Right renal cortex interstitium (tissue), 3 donors: ENCODE measurements at places on chromosomes 6 and 20. TPM values are rescaled to one million over a fixed set of nuclear protein-coding genes. Genes with fewer than 3 reads are reported as not detected.

Gene NKX2-4
- polyA plus RNA-seq, result not detected

Gene GCNT2
- 17.0 TPM for polyA plus RNA-seq

Gene ARMH2
- polyA plus RNA-seq, result not detected

Gene THBD
- 5.3 TPM for polyA plus RNA-seq

Gene TRIM15
- polyA plus RNA-seq, result 0.28 TPM

Gene DACT2
- 17.5 TPM for polyA plus RNA-seq

GRCh38 chr20:227439-228105 is 514 bp downstream of the DEFB129 start:
- no peak for DNase-seq

DNA sequence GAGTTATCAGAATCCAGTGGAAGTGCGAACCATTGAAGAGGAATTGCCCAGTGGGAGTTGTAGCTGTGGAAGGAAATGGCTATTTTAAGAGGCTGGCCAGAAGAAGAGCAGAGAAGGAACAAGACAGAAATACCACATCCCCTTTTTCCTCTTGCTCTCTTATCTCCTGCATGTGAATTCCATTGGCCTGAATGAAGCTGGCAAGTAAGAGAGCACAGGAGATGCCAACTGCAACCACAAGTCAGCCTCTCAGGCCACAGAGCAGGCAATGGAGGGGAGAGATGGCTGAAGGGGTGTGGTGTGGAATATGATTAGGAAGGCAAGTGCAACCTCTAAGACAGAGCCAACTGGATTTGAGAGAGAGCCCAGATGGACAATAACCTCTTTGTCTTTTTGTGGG is 362.7 kb upstream of the IMPG1 start:
- DNase-seq, result no peak

- DNase-seq, result no peak
These were observed 125.0 kb downstream of the ZMYND8 start for GRCh38 chr20:47231382-47232039.

DNA sequence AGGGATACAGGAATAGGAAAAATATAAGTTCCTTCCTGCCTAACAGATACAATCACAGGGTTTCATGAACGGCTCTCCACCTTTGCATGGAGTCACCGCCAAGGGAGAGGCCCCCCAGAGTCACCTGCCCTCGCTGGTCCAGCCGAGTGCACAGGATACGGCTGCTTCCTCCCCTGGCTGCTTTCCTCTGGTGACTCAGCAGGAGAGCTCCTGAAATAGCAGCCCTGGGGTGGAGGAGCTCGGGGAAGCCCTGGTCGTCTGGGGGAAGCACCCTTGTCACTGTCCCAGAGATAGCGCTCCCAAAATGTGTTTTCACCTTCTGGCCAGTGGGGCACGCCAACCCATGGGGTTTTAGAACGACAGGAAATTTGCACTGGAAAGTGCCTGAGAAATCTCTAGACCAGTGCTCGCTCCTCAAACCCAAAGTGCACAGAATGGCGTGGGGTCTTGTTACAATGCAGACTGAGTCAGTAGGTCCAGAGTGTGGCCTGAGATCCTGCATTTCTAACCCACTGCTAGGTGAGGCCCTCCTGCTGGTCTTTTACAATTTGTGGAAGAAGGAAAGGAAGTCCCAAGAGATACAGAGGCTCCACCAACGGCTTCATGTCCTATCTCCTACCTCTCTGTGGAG is 35.9 kb upstream of the FAM50B start:
- DNase-seq, result no peak

GRCh38 chr6:117495869-117496268 is 13.4 kb downstream of the DCBLD1 start:
- DNase-seq, result no peak

DNA sequence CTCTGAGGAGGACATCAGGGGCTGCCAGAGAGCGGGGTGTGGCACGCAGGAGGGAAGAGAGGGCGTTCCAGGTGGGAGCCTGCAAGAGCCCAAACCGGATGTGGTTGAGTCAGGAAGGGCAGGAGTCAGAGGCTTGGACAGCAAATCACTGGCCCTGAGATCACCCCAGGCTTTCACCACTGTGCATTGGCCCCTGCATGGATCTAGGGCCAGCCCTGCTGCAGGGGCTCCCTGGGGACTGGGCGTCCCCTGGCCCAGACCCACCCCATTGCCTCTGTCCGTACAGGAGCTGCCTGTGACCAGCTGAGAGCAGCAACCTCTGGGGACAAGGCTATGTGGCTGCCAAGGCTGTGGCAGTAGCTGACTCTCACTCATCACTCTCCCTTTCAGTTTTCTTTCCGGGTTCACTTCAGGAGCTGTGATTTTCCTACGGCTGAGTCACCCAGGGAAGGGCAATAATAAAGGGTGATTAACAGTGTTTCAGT is 33.9 kb downstream of the KCNK17 start:
- no peak for DNase-seq

DNA sequence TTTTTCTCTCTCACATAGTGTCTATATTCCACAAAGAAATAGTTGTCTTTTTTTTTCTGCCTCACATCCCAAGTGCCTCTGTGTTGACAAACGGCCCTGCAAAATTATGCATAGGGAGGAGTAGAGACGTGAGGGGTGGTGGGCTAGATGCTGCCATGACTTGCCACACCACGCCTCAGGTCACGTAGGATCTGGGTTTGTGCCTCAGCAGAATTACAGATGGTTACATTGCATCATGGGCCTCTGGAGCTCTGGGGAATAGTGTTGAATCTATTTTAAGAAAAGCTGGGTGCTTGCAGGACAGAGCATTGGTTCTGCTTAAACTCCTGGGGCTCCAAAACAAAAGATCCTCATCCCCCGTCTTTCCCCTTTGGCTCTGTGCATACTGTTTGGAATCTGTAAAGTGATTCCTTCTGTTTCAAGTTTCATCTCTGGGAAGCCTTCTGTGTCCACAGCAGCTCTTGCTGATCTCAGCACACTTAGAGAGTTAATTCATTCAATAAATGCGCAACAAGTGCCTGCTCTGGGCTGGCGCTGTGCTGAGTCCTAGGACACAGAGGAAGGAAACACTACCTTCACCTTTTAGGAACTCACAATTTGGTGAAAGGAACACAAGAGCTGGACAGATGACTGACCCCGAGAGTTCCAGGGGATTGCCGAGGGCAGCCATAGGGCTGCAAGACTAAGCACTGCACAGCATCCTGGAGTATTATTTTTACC is 2.4 kb downstream of the FANCE start:
- no peak for DNase-seq

DNA sequence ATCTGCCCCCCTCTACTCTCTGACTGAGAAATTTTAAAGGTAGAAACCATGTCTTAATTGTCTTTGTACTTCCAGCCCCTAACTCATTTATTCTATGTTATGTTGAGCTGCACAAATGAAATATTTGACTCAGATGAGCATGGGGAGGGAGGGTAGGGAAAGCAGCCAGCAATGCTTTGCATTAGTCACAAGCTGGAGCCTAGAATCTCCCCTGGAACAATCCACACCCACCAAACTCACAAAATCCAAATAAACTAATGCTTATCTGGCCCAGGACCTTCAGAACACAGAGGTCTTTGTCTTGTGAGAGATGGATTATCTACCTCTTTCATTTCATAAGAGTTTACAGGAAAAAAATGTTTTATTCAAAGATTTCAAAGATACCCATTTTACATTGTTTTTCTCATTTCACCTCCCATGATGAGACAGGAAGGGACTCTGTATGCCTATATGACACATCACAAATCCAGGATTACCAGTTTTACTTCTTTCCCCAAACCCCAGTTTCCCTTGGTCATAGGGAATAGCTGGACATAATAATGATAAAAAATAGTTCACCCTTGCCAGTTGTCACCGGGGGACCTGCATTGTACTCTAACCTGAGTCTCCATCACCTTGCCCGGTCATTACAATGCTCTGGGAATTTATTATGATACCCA is 466.9 kb downstream of the KIF16B start:
- no peak for DNase-seq

- no peak for DNase-seq
These were observed 15.1 kb downstream of the RMND1 start for GRCh38 chr6:151436802-151437201.

DNA sequence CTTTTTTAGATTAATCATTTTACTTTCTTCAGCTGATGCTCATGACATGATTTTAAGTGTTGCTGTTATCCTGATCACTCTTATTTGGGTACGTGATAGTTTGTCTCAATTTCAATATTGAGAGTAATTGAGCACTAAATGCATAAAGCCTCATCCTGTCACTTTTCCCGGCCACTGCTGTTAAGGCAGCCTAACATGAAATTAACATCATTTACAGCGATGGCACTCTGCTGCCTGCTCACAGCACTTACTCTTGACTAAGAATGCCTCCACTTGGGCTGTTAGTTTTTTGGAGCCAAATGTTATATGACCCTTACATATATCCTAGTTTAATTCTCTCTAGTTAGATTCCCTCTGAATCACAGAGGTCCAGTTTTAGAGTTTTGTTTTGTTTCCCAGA is 107.3 kb downstream of the SLX4IP start:
- no peak for DNase-seq

DNA sequence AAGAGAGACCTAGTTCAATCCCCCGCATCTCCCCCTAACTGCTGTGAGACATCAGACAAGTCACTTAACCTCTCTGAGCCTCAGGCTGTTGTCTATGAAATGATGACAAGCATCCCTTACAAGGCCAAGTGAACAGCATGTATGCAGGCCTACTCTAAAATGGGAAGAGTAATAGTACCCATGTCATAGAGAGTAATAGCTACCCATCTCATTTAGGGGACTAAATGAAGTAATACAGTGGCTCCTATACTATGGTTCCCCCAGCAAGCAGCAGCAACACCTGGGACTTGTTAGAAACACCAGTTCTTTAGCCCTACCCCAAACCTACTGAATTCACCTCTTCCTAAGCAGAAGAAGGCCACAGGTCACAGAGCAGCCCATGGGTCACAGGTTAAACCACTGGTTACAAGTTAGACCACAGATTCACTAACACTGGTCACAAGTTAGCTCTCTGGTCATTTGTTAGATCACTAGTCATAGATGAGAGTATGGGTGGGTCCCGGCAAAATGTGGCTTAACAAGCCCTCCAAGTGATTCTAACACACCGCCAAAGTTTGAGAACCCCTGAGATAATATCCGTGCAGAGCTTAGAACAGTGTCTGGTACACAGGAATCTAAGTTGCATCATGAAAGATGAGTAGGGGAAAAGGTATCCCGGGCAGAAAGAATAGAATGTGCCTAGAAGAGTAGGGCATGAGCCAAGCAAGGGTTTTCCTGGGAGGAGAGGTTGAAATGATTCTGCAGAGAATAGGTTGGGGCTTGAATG is 1.4 kb downstream of the DEFB124 start:
- no peak for DNase-seq

DNA sequence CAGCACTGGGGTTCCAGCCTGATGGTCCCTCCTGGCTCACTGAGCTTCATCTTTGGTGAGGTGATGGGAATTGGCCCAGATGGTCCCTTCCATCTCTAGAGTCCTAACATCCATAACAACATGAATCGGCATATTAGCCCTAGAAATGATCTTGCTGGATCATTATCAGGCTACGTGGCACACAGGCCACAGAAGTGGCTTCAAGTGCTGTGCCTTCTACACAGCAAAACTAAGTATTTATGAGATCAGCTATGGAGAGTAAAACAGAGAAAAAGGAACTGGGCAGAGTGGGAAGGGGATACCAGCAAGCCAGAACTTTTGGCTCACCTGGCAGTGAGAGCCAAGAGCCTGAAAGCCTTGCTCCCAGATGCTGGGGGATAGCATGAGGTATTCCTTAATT is 116.9 kb downstream of the TRERF1 start:
- no peak for DNase-seq

DNA sequence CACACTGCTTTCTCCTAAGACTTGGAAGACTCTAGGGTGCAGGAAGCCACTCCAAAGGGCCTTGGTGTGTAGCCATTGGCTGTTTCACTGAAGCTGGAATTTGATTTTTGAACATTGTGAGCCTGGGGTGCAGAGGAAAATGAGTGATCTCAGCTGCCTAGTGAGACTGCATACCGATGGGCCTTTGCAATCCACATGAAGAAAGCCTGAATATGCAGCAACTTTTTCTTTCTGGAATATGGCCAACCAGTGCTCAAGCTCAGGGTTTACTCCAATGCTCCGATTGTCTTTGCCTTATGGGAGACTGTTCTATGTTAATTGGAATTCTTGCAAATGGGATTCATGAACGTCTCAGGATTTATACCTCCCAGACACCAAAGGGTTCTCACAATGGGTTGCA is 242.6 kb downstream of the DOK5 start:
- DNase-seq, result no peak

GRCh38 chr20:57665589-57665971 is 44.2 kb downstream of the PMEPA1 start:
- no peak for DNase-seq

- no peak for DNase-seq
These were observed 67.9 kb upstream of the EEF1E1 start for GRCh38 chr6:8170245-8170644.

DNA sequence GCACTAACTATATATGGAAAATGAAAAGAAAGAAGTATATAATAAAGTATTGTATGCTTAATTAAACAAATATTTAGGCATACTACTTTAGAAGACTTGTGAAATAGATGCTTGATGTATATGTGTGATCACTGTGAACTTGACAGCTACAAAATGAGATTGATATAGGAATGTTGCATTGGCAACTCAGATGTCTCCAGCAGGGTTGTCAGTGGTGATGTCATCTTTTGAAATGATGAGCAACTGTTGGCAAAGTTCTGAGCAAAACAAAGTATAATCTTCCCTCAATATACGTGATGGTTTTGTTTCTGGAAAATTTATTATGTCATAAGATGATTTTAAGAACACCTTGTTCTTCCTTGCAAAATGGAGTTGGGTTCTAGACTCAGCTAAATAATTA is 133.8 kb downstream of the ARID1B start:
- DNase-seq, result no peak

- DNase-seq, result no peak
These were observed 7.7 kb downstream of the TREML2 start for GRCh38 chr6:41193171-41193734.

DNA sequence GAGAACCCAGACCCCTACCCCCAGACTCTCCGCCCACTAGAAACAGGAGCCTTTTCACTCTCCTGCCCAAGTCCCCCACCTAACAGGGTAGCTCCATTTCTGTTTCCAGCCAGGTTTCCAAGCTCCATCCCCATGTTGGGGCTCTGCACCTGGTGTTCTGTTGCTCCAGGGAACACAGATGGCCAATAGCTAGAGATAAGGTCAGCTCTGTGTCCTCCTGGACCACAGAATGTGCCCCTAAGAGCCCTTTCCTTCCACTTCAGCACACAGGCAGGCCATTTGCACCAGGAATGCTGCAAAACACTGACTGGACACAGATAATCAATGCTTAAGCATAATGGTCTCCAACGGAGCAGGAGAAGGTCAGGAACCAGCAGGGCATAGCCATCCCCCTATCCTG is 159.4 kb downstream of the QRSL1 start:
- DNase-seq, result no peak
